ENCODE measurements at places on chromosomes 7 and 10.

- no peak for DNase-seq
These were observed 49.4 kb downstream of the RBM33 start for GRCh38 chr7:155693826-155694225.

DNA sequence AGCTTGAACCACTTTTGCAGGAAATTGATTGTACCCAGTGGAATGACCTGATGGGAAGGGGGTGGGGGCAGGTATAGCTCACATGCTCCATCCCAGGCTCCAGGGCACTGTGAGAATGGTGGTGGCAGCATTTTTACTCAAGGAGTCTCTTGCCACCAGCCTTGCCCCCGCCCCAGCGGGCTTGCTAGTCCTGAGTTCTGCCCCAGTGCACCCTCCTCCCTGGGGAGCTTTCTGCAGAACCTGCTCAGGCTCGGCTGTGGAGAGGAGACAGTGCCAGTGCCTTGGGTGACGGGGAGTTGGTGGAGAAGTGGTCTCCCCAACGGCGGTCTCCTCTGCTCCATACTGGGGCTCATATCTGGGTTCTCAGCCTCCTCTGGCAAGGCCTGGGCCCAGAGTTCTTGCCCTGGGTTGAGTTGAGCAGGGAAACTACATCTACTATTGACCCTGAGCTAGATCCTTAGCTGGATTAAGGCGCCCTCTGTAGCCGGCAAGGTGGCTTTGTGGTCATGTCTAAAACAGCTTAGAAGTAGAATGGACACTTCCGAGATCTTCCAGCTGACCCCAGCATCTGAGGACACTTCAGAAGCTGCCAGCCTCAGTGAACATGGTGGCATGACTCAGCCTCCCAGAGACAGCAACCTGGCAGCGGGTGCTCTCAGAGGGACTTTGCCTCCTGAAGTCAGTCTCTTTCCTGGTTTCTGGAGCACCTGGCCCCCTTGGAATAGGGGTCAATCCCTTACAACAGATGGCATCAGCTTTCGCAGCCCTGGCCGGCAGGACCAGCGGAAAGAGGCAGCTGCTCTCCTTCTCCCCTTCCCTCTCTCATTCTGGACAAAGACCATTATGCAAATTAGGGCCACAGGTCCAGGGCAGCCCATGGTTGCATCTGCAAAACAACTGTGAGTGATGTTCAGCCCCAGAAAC, 363.4 kb upstream of the MKI67 start:
- DNase-seq, result no peak

GRCh38 chr10:100485801-100486495, 23.1 kb downstream of the WNT8B start:
- no peak for DNase-seq

DNA sequence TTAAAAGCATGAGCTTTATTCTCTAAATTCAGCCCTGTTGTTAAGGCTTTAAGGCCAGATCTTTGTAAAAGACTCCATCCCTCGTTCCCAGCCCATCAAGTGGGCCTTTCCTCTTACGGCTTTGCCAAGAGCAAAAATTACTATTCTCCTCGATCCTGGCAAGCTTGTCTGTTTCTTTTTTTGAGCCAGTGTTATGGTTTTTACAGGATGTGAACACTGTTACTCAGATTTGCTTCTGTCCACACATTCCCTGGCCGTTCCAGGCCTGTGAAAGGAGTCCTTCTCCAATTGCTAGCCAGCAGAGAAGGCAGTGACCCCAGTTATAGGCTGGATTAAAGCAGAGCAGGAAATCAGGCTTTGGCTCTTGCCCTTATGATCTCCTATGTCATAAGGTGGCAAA, 47.0 kb upstream of the EPC1 start:
- no peak for DNase-seq

DNA sequence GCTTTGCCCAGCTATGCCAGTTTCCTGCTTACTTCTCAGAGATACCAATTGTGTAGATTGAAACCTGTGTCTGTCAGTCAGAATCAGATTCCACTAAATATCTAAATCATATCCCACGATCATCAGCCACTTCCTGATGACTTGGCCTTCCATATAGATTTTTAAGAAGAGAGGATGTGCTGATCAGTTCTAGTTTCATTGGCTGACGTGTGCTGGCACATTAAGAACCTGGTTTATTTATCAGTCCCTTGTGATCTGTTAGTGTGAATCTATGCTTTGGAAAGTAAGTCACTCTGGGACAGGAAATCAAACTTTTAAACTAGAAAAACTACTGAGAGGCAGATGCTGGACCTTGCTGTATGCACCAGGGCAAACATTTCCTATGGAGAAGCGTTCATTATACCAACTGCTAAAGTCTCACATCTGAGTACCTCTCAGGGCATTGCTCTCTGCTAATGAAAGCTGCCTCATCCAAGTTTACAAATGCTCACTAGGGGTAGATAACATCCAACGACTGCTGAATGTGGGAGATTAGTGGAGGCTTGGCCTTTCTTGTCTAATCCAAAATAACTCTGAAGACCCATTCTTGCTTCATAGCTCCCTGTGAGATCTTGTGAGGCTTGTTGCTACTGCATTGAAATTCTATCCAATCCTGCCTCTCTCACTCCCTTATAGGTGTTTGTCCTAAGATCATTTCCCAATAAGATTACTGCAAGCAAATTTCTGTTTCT, 109.1 kb downstream of the ARL4A start:
- no peak for DNase-seq

DNA sequence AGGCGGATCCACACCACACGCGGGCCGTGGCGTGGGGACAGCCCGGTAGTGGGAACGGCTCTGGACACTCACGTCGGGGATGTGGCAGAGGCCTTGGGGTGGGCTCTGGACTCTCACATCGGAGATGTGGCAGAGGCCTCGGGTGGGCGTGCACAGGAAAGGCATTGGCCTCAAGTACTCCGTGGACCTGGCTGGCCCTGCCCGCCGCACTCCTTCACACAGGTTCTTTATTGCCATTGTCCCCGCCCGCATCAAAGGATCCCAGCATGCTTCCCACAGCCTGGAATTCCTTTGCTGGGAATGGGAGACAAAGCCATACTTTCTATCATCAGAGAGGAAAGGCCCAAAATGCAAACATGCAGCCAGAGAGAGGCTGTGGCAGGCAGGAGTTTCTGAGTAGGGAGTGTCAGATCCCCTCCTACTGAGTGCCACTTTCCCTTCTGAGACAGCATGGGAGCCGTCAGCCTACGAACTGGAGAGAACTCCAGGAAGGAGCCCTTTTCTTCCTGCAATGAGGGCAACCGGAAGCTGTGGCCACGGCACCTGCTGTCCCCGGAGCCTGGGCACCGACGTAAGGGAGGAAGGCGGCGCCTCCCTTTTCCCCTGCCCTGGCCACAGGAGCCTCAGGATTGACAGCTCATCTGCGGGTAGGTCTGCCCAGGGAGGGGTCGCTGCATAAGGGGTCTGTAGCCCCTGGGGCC, 51.5 kb downstream of the RBM17 start:
- no peak for DNase-seq

DNA sequence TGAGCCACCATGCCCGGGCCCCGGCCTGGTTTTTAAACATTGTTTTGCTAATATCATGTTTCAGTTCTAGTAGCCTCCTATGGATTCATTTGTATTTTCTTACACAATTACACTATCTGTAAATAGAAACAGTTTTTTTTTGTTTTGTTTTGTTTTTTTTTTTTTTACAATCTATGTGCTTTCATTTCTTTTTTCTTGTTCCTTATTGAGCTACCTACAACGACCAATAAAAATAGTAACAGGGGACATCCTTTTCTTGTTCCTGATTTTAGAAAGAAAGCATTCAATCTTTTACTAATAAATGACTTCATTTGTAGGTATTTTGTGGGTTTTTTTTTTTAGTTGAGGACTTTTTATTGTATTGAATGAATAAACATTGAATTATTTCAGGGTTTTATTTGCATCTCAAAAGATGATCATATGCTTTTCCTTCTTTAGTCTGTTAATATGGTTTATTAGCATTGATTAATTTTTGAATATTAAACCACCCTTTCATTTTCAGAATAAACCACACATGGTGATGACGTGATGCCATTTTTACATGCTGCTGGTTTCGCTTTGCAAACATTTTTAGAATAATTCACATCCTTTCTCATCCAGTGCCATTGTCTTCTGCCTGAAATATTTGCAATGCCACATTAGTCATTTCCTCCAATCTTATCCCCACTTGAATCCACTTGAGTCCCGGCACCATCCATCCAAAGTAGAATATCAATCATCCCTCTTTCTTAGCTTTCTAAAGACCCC, 18.1 kb upstream of the AKR1E2 start:
- DNase-seq, result peak; percentile 48

DNA sequence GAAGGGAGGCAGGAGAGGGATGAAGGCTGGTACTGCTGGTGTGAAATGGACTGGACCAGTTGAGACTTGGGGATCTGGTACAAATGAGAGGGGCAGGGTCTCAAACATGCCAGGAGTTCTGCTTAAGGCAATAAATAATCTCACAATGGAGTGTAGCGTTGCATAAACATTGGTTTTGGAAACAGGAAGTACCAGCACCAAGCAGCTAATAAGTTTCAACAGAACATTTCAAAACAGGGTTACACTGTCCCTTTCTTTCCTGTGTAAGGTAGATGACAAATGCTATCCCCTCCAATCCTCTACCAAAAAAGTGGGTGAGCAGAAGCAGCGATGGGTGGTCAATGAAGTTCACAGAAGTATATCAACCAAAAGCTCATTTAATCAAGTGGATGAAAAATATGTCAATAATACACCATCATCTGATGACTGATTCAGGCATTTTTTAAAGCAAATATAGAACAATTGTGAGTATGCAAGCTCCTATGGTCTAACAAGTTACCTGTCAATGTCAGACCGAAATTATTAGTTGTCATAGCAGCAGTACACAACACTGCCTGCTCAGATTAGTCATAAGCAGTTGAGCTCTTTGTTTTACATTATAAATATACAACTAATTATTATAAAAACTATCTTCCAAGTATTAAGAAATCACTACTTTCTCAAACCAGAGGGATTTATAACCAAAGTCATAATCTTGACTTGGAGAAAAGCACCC, 220.0 kb downstream of the FAM107B start:
- no peak for DNase-seq

DNA sequence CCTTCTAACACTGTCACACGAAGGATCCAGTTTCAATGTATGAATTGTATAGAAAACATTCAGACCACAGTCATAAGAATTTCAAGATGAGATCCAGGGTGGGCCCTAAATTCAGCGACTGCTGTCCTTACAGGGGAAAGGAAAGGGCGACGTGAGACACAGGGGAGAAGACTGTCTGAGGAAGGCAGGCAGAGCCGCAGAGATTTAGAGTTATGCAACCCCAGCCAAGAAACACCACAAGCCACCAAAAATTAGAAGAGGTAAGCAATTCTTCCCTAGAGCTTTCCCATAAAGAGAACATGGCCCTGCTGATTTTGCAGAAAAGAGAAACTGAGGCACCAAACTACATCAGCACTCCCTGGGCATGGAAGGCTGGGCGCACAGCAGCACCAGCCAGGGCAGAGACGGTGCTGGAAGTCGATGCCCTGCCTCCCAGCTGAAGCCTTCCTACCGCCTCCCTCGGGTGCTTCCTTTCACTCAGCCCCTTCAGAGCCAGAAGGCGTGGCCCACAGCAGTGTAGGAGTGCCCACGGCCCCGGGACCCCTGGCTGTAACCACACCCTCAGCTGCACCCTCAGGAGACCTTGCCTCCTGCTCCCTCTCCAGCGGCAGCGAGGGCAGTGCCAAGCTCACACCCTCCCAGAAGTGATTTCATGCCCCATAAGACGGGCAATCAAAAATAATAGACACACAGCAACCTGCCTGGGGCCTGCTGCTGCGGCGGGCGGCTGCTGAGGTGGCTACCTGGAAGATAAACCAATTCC, 81.0 kb upstream of the LRRC4 start:
- no peak for DNase-seq

GRCh38 chr10:84155521-84155920, 16.2 kb downstream of the GHITM start:
- DNase-seq, result no peak

DNA sequence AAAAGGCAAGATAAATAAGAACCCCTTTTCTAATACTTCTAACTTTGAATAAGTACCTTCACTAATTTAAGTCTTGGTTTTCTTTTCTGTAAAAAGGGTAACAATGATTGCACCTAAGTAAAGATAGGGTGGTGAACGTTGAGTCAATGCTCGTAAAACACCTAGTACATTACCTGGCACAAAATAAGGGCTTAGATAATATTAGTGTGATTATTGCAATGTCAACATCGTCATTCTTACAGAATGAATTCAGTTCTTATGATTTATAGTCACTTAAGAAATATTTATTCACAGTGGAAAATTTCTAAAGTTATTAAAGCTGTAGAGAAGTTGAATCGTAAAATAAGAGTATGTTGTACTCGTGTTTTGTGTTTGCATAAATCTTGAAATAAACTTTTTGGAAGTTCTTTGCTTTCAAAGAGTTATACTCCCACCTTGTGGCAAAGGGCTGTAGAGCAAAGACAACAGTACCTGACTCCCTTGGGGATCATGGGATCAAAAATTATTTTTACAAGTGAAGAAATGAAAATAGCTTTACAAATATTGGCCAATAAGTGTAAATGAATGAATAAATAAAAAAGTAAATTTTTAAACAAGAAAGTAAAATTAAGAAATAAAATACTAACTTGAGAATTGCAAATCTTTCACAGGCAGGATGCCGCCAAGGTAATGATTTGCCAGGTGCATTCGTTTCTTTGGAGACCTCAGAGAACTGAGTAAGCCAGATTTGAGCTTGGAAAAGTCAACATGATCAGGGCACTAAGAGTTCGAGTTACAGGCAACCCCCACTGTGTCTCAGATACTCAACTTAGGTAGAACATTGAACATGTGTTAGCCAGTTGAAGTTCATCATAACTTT, 285.8 kb upstream of the CACNA2D1 start:
- DNase-seq, result peak; percentile 17

GRCh38 chr10:99560277-99561126, 27.8 kb downstream of the NKX2-3 start:
- DNase-seq, result no peak

- DNase-seq, result no peak
These were observed 58.3 kb downstream of the VCL start for GRCh38 chr10:74056050-74056818.

- no peak for DNase-seq
These were observed 407.1 kb downstream of the NEBL start for GRCh38 chr10:20489961-20490360.

DNA sequence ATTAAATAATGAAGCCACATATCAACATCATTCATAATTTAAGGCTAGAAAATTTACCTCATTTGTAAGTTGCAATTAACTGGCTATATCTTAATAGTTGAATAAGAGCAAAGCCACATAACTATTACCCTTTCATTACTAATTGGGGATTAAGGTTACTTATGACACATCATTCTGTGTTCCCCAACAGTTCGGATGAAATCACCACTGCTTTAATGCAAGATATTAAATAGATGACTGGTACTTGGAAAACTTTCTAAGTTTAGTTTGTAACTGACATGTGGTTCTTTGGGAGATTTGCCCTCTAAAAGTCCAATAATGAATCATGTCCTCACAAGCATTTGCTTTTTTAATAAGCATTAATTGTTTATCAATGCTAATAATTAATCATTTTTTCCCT, 109.1 kb downstream of the MTERF1 start:
- no peak for DNase-seq

Data from SW 1271 (cell line).